ENCODE measurements at places on chromosomes 4 and X. TPM values are rescaled to one million over a fixed set of nuclear protein-coding genes. Genes with fewer than 3 reads are reported as not detected.
A peak's percentile ranks its signal among the peaks of the same experiment; 100 is the strongest.

Gene CFAP99
- total RNA-seq: not detected

Gene GAGE1
- not detected for total RNA-seq

- no peak for DNase-seq
- no peaks in the 10 kb centered on the region for H3K27me3 ChIP-seq
- no peak overlapping the region for H3K27ac ChIP-seq
- peaks cover 3% of the 10 kb centered on the region for H3K4me1 ChIP-seq
- no peaks in the 10 kb centered on the region for H3K36me3 ChIP-seq
These were observed 646.0 kb downstream of the RPA4 start for GRCh38 chrX:97529536-97530200.

Gene YY2
- total RNA-seq: 2.6 TPM

Gene CXorf66
- not detected for total RNA-seq

Gene KLB
- total RNA-seq: 0.10 TPM

Gene RNF212
- 3.8 TPM for total RNA-seq

- H3K4me1 ChIP-seq: no peaks in the 10 kb centered on the region
- no peak overlapping the region for H3K27ac ChIP-seq
- no peak for DNase-seq
- H3K4me3 ChIP-seq: no peak overlapping the region
- no peaks in the 10 kb centered on the region for H3K27me3 ChIP-seq
These were observed 526.0 kb downstream of the TLL1 start for GRCh38 chr4:166399021-166399420.

- H3K36me3 ChIP-seq: no peaks in the 10 kb centered on the region
- no peak for DNase-seq
- no peaks in the 10 kb centered on the region for H3K4me1 ChIP-seq
These were observed 127.9 kb downstream of the ZNF330 start for GRCh38 chr4:141348573-141348972.

- no peak overlapping the region for H3K27ac ChIP-seq
- H3K4me1 ChIP-seq: no peaks in the 10 kb centered on the region
- no peak for DNase-seq
- H3K4me3 ChIP-seq: no peak overlapping the region
- H3K36me3 ChIP-seq: peaks cover 16% of the 10 kb centered on the region
These were observed 79.9 kb upstream of the MAP3K15 start for GRCh38 chrX:19595043-19595677.

Gene CXCL1
- not detected for total RNA-seq

GRCh38 chr4:88698519-88698918 is 890 bp upstream of the NAP1L5 start:
- DNase-seq: no peak
- no peak overlapping the region for H3K4me3 ChIP-seq
- no peak overlapping the region for H3K27ac ChIP-seq
- peaks cover 22% of the 10 kb centered on the region for H3K36me3 ChIP-seq
- no peaks in the 10 kb centered on the region for H3K4me1 ChIP-seq

DNA sequence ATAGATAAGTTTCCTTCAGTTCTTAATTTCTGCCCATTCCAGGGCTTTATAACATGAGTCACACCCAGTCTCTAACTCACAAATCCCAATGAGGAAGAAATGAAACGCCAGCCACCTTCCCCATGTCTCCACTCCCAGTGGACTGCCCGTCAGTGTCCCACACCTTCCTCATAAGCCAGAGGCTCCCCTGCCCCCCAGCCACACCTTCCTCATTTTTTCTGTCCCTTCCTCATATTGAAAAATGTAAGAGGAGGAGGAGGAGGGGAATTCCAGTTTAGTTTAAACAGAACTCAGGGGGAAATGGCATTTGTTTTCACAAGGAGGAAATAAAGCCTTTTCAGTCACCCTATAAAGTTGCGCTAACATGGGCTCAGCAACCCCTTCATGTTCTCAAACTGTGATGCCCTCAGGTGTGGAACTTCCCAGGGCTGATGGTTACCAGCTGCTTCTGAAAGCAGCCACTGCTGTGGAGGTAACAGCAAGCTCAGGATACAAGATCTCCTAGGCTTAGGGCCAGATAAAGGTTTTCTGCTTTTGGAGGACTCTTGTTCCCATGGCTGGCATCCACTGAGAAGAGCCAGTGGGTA is 97.8 kb downstream of the PARM1 start:
- peaks cover 20% of the 10 kb centered on the region for H3K4me1 ChIP-seq
- no peak overlapping the region for H3K4me3 ChIP-seq
- DNase-seq: peak; percentile 33
- H3K36me3 ChIP-seq: no peaks in the 10 kb centered on the region
- H3K27me3 ChIP-seq: no peaks in the 10 kb centered on the region
- no peak overlapping the region for H3K27ac ChIP-seq

Gene ZNF630
- total RNA-seq: not detected

Gene HERC5
- total RNA-seq: 12.0 TPM

Gene TRIML1
- not detected for total RNA-seq

- DNase-seq: no peak
- no peaks in the 10 kb centered on the region for H3K4me1 ChIP-seq
- no peak overlapping the region for H3K27ac ChIP-seq
- no peaks in the 10 kb centered on the region for H3K27me3 ChIP-seq
- H3K4me3 ChIP-seq: no peak overlapping the region
- H3K36me3 ChIP-seq: no peaks in the 10 kb centered on the region
These were observed 36.1 kb downstream of the GSPT2 start for GRCh38 chrX:51779306-51779705.

DNA sequence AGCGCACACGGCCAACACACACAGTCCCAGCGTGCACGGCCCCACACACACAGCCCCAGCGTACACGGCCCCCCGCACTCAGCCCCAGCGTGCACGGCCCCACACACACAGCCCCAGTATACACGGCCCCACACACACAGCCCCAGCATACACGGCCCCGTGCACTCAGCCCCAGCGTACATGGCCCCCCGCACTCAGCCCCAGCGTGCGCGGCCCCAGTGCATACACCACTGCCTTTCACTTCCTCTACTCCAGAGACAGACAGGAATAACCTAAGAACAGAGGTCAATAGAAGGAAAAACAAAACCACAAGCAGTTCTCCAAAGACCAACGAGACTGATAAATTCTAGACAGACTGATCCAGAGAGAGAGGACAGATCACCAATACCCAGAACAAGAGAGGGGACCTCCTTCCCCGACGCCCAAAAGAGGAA is 17.1 kb downstream of the GAK start:
- peaks cover 32% of the 10 kb centered on the region for H3K36me3 ChIP-seq
- peak; percentile 45 for DNase-seq
- no peaks in the 10 kb centered on the region for H3K27me3 ChIP-seq
- peaks cover 39% of the 10 kb centered on the region for H3K4me1 ChIP-seq

DNA sequence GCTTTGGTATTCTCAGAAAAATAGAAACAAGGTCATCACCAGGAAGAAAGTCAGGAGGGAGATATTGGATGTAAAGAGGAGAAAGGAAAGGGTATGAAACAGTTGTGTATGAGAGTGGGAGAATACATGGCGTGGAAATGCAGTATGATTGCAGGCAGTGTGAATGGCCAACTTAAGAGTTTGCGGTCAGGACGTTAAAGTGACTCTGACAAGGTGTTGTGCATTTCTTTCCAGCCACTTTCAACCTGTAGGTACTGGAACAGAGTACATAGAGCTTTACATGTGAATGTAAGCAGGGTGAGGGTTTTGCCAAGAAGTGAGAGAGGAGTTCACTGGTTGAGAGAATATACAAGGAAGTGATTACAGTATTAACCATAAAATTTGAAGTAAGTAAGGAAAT is 15.7 kb downstream of the ATP10D start:
- peak overlapping the region; percentile 86 for H3K27ac ChIP-seq
- H3K27me3 ChIP-seq: no peaks in the 10 kb centered on the region
- H3K4me1 ChIP-seq: peaks cover 52% of the 10 kb centered on the region
- H3K36me3 ChIP-seq: no peaks in the 10 kb centered on the region
- DNase-seq: no peak

DNA sequence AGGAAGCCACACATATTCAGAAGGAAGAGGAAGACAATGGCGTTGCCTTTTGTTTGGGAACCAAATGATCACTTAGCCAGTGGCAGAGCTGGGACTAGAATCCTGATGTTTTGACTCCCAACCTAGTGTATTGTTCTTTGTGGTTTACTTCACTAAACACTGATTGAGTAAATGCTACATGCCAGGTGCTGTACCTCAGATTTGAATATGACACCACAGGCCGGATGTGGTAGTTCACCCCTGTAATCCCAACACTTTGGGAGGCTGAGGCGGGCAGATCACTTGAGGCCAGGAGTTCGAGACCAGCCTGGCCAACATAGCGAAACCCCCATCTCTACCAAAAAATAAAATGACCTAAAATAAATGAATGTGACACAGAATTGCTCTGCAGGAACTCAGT is 8.4 kb downstream of the NDUFA1 start:
- H3K4me1 ChIP-seq: peaks cover 5% of the 10 kb centered on the region
- H3K27ac ChIP-seq: no peak overlapping the region
- H3K4me3 ChIP-seq: no peak overlapping the region
- peaks cover 8% of the 10 kb centered on the region for H3K36me3 ChIP-seq

DNA sequence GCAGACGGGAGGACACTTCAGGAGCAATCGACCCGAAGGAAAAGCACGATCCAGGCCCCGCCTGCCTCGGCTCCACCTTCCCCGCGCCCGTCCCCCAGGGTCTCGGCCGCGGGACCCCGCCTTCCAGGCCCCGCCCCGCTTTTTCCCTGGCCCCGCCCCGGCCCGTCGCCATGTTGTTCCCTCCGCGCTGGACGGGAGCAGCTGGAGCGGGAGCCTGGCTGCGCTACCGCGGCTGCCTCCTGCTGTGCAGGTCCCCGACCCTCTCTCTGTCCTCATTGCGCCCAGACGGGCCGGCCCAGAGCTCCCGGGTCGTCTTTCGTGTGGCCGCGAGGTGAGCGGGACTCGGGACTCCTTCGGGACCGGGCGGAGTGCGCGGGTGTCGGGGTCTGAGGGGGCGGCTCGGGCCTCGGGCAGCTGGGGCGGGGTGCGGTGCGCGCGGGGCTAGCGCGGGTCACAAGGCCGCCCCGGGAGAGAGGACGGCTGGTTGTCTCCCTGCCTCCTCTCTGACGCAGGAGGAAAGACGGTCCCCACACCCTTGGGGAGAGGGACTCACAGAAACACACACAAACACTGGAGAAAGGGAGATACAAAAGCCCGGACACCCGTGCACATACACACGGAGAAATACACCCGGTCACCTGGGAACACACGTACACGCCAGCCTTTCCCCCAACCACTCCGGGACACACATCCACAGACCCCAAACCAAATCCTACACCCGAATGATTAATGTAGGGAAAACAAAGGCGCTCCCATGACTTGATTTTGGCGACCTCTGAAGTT is at the start of gene RAB9A:
RAB9A (plus strand) TSS at position 171 of the 783 bp plus-strand sequence. CDS start 19,619 bp downstream, outside the sequence.
- no peaks in the 10 kb centered on the region for H3K36me3 ChIP-seq
- no peaks in the 10 kb centered on the region for H3K27me3 ChIP-seq

GRCh38 chr4:48602763-48603162 is 112.7 kb downstream of the ZAR1 start:
- peaks cover 4% of the 10 kb centered on the region for H3K36me3 ChIP-seq
- no peaks in the 10 kb centered on the region for H3K27me3 ChIP-seq
- H3K27ac ChIP-seq: no peak overlapping the region
- no peak for DNase-seq
- H3K4me3 ChIP-seq: no peak overlapping the region

DNA sequence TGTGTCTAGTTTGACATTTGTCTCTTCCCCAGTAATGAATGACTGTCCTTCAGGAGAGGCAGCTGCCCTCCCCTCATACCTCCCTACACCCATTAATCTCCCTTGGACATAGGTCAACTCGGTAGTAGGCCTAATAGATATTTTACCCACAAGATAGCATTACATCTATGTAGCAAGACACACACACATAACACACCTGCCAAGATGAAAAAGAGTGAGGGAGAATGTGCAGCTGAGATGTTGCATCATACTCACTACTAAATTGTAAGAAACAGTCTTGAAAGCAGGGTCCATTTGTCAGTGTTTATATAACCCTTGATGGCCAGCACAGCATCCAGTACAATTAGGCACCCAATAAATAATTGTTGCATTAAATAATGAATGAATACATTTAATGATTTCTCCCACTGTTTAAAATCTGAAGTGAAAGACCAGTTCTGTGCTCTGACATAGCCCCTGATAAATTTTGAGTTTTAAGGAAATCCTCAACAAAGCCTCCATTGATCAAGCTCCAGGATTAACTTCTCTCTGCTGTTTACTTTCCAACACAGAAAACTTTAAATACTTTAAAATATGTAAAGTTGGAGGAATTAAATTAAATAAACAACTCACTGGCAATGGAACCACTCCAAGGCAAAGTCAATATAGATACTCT is 440.8 kb upstream of the RASGEF1B start:
- no peak for DNase-seq
- H3K4me1 ChIP-seq: no peaks in the 10 kb centered on the region
- no peak overlapping the region for H3K4me3 ChIP-seq

- H3K27me3 ChIP-seq: no peaks in the 10 kb centered on the region
- H3K36me3 ChIP-seq: peaks cover 84% of the 10 kb centered on the region
- H3K4me1 ChIP-seq: no peaks in the 10 kb centered on the region
- no peak overlapping the region for H3K27ac ChIP-seq
- no peak for DNase-seq
These were observed 41.9 kb upstream of the TADA2B start for GRCh38 chr4:7001271-7001670.

DNA sequence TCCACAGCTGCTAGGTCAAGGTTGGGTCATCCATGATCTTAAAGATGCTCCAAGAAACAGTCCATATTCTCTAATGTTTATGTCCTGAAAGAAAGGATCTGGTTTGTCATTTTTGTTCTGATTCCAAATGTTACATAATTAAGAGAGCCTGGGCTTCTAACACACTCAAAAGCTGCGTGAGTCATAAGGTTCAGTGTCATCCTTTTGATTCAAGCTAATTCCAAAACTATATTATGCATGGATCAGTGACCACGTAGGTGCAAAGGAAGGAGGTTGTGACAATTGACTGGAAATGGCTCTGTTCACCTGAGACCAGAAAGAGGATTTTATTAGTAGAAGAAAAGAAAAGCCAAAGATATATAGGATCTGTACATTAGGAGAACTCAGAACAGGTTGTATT is 268.7 kb upstream of the GK2 start:
- no peak for DNase-seq
- H3K27me3 ChIP-seq: no peaks in the 10 kb centered on the region
- H3K4me1 ChIP-seq: peaks cover 12% of the 10 kb centered on the region
- no peak overlapping the region for H3K4me3 ChIP-seq

DNA sequence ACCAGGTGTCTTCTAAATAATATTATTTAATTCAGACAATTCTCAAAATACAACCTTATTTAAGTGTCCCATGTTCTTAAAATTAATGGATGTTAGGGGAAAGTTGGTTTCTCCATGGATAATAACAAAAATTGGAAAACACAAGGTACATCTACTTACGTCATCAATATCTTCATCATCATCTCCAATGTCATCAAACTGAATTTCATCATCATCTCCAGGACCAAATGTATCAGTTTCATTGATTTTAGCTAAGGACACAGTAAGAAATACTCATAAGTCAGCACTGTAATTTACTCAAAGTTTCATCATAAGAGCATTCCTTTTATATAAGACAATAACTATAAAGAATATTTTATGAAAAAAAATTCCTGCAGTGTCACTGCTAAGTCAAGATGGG is 11.3 kb downstream of the EIF1AX start:
- DNase-seq: no peak
- peaks cover 6% of the 10 kb centered on the region for H3K36me3 ChIP-seq
- no peak overlapping the region for H3K4me3 ChIP-seq
- no peaks in the 10 kb centered on the region for H3K4me1 ChIP-seq
- no peak overlapping the region for H3K27ac ChIP-seq

Gene CAPN6
- total RNA-seq: not detected

GRCh38 chr4:5192271-5192670 is 141.0 kb downstream of the STK32B start:
- H3K27ac ChIP-seq: no peak overlapping the region
- H3K4me3 ChIP-seq: no peak overlapping the region
- DNase-seq: no peak
- H3K36me3 ChIP-seq: no peaks in the 10 kb centered on the region

GRCh38 chrX:132676102-132676501 is 187.3 kb upstream of the MBNL3 start:
- no peaks in the 10 kb centered on the region for H3K36me3 ChIP-seq
- H3K4me3 ChIP-seq: no peak overlapping the region
- no peak overlapping the region for H3K27ac ChIP-seq
- no peaks in the 10 kb centered on the region for H3K27me3 ChIP-seq

Gene OPN1MW3
- not detected for total RNA-seq

All from B cell (primary cell).